ENCODE measurements at places on chromosomes 3 and 15.

DNA sequence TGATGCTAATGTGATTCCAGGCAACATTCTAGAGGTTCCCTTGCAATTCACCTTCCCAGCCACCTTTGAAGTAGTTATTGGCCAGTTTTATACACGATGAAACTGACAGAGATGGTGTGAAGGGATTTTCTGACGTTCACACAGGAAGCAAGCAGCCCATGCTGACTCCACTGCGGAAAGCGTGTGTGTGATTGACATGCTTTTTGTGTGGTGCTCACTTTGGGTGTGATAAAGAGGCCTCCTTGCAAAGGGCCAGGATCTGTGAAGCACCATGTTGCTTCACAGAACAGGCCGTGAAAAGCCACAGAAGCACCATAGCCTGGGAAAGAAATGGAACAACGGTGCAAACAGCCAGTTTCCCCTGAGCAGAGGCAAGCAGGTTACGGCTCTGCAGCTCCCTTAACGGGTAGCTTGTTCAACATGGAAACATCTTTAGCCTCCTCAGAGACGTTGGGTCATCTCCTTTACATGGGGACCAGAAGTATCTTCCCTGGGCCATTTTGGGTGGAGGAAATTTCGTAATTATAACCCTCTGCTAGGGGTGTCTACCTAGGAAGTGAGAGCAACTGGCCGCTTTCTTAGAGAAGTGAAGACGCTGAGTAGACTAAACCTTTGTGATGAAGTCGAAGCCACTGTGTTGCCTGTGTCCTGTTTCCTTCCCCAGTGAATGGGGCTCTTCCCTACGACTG lies 108.5 kb downstream of the APBA2 start:
- DNase-seq = no peak
- peaks cover 18% of the 10 kb centered on the region for H3K4me1 ChIP-seq
- no peaks in the 10 kb centered on the region for H3K27me3 ChIP-seq
- H3K4me3 ChIP-seq = no peak overlapping the region

DNA sequence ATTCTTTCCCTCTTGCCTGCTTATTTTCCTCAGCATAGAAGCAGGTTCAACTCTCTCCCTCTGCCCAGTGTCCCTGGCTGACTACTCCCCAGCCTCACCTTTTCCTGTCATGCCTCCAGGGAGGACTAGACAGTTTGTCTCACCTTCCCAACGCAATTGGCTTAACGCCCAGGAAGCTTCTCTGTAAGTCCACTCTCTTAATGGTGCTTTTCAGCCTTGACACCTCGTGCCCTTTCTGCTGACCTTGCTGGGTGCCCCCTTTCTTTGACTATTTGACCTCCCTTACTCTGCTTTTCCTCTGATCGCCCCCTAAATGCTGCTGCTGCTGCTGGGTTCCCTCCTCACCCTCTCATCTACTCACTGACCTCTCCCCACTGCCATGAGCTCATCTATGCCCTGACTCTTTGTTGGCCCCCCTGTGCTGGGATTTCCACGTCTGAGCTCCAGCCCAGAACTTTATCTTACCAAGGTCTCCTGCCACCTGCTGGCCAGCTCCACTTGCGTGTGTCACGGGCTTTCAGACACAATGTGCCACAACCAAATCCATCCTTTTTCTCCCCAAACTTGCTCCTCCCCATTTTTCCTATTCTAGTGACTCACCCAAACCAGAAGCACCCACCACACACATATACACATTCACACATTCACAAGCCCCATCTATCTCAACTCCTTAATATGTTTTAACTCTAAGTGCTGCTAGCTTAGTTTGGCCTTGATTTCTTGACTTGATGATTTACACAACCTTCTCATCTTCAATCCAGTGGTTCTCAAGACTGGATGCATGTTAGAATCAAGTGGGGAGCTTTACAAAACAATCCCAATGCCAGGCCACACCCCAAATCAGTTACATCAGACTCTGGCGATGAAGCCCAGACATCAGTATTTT lies 16.6 kb downstream of the EPB42 start:
- no peak overlapping the region for H3K4me3 ChIP-seq
- H3K4me1 ChIP-seq = peaks cover 2% of the 10 kb centered on the region
- H3K27me3 ChIP-seq = peaks cover 27% of the 10 kb centered on the region
- peaks cover 1% of the 10 kb centered on the region for H3K36me3 ChIP-seq

- H3K27me3 ChIP-seq = peaks cover 22% of the 10 kb centered on the region
- H3K27ac ChIP-seq = no peak overlapping the region
- no peak overlapping the region for H3K4me3 ChIP-seq
- H3K36me3 ChIP-seq = peaks cover 6% of the 10 kb centered on the region
- no peak for DNase-seq
- peaks cover 2% of the 10 kb centered on the region for H3K4me1 ChIP-seq
Measured at GRCh38 chr3:49906073-49906743, 2.5 kb upstream of the MST1R start.

GRCh38 chr3:46276497-46277099 lies 34.3 kb downstream of the CCR3 start:
- no peak overlapping the region for H3K4me3 ChIP-seq
- peaks cover 8% of the 10 kb centered on the region for H3K27me3 ChIP-seq
- H3K36me3 ChIP-seq = no peaks in the 10 kb centered on the region

- DNase-seq = no peak
- H3K36me3 ChIP-seq = no peaks in the 10 kb centered on the region
- no peak overlapping the region for H3K4me3 ChIP-seq
Measured at GRCh38 chr3:3633761-3634160, 165.5 kb upstream of the LRRN1 start.

DNA sequence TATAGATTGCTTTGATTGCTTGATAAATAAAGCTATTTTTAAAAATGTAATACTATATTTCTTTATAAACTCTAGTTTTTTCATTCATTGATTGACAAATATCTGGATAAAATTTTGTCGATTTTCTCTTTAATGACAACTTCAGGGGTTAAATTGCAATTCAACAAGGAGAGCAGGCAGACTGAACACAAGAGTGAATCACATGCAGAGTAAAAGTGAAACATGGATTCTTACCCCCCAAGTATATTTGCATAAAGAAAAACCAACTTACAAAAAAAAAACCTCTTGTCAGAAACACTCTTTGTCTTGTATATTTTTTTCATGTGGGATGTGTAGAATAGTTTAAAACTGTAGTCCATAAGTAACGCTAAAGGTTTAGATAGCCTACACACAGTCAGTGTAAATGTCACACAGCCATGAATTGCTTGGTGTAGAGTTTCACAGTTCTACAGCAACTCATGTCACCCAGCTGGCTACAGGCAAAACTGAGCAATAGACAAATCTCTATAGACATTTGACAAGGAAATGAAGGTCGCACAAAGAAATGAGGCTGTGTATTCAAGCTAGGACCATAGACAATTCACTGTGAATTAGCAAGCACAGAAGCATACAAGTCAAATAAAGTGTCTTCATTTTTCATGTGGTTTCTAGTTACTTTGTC lies 141.6 kb downstream of the THRB start:
- H3K27ac ChIP-seq = no peak overlapping the region
- H3K36me3 ChIP-seq = peaks cover 3% of the 10 kb centered on the region
- H3K4me1 ChIP-seq = peaks cover 22% of the 10 kb centered on the region
- no peak for DNase-seq

- H3K4me3 ChIP-seq = no peak overlapping the region
- no peak overlapping the region for H3K27ac ChIP-seq
- peaks cover 2% of the 10 kb centered on the region for H3K36me3 ChIP-seq
- peaks cover 13% of the 10 kb centered on the region for H3K4me1 ChIP-seq
Measured at GRCh38 chr3:149120051-149120972, 9.1 kb upstream of the HPS3 start.

- no peak overlapping the region for H3K27ac ChIP-seq
- no peak for DNase-seq
- H3K4me3 ChIP-seq = no peak overlapping the region
Measured at GRCh38 chr3:100605358-100605757, 4.0 kb upstream of the ADGRG7 start.

GRCh38 chr15:82980981-82981380 lies 5.0 kb upstream of the RAMAC start:
- no peak overlapping the region for H3K27ac ChIP-seq
- DNase-seq = no peak
- H3K27me3 ChIP-seq = no peaks in the 10 kb centered on the region
- no peak overlapping the region for H3K4me3 ChIP-seq

GRCh38 chr3:78791753-78792152 lies 976.0 kb downstream of the ROBO1 start:
- no peaks in the 10 kb centered on the region for H3K36me3 ChIP-seq
- H3K4me3 ChIP-seq = no peak overlapping the region
- no peaks in the 10 kb centered on the region for H3K27me3 ChIP-seq

DNA sequence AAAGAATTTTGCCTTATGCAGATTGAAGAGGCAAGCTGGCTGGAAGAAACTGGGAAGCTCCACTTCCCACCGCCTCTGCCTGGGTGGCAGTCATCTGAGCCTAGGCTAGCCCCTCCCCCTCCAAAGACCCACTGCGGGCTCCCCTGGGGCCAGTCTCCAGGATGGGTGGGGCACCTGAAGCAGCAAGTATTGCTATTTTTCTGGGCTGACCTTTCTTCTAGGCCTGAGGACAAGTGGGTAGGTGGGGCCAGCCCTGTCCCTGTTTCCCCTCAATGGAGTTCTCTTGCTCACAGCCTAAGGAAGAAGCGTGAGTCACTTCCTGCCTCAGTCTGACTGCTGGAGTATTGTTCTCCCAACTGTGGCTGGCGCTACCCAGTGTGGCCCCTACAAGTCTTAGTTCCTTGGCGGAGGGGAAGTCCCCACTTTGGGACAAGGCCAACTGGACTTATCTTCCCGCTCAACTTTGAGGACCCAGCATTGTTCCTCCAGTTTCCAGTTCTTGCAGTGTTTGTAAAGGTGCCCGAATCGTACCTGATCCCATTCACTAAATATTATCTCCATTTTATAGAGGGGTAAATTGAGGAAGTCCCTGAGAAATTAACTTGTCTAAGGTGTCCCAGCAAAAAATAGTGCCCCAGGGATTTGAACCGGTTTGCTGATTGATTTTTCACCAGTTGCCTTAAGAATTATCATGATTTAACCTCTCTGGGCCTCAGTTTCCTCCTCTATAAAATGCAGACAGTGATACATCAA lies 1.4 kb downstream of the FURIN start:
- peaks cover 7% of the 10 kb centered on the region for H3K27me3 ChIP-seq
- H3K36me3 ChIP-seq = no peaks in the 10 kb centered on the region
- peak overlapping the region; percentile 83 for H3K4me3 ChIP-seq
- no peak for DNase-seq
- H3K27ac ChIP-seq = peak overlapping the region; percentile 88

GRCh38 chr3:194092881-194093301 lies 43.1 kb upstream of the HES1 start:
- H3K27me3 ChIP-seq = no peaks in the 10 kb centered on the region
- H3K4me1 ChIP-seq = peaks cover 29% of the 10 kb centered on the region
- H3K36me3 ChIP-seq = no peaks in the 10 kb centered on the region
- no peak for DNase-seq
- peak overlapping the region; percentile 86 for H3K27ac ChIP-seq

DNA sequence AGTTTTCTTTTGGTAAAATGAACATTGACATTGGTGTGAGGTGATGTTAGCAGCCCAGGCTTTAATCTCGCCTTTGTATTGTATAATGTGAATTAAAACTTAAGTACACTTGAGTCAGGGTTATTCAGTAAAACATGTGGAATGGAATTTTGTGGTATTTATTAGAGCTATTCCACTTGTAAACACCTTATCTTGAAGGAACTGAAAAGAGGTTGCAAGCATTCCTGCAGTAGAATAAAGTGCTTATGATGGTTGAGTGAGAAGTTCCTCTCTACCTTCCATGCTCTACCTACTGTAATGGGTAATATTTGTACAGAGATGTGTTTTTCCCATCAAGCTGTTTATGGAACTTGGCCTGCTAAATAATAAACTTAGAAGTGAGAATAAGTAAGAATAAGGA lies 36.1 kb downstream of the HMG20A start:
- H3K27me3 ChIP-seq = no peaks in the 10 kb centered on the region
- H3K4me3 ChIP-seq = no peak overlapping the region
- H3K36me3 ChIP-seq = peaks cover 14% of the 10 kb centered on the region
- H3K27ac ChIP-seq = no peak overlapping the region
- H3K4me1 ChIP-seq = peaks cover 11% of the 10 kb centered on the region

DNA sequence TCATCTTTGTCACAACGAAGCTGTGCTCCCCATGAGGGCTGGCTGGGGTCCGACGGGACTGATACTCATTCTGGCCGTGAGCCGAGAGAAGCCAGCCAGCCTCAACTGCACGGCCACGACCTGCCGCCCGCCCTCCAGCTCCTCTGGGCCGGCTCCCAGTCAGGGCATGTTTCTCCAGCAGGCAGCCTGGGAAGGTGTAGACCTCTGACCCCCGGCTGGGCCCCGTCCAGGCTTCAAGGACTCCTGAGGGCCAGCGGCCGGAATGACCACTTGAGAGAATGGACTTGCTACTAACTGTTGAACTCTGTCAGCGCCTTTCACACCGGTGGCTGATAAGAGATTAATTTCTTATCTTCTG lies 18.1 kb upstream of the MUC4 start:
- DNase-seq = no peak
- H3K27ac ChIP-seq = no peak overlapping the region
- H3K27me3 ChIP-seq = peaks cover 18% of the 10 kb centered on the region

DNA sequence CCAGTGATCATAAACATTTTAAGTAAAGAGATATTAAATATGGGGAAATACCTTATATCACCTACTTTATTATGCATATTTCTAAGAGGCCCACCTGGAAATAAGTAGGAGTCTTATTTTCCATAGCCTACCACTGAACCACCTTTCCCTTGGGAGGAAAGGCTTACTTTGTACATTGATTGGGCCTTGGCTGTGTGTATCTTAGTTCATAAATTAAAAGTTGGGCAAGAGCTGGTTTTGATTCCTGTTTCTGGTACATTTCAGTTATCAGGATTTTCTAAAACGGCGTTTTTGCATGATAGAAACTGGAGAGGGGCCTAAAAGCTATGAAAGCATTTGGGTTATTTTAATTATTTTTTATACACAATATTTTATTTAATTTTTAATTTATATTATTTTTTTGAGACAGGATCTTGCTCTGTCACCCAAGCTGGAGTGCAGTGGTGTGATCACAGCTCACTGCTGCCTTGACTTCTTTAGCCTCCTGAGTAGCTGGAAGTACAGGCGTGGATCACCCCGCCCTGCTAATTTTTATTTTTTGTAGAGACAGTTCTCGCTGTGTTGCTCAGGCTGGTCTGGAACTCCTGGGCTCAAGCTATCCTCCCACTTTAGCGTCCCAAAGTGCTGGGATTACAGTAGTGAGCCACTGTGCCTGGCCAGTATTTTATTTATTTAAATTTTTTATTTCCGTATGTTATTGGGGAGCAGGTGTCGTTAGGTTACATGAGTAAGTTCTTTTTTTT lies 2.6 kb downstream of the GMPS start:
- DNase-seq = no peak
- H3K27ac ChIP-seq = peak overlapping the region; percentile 87
- H3K4me1 ChIP-seq = peaks cover 24% of the 10 kb centered on the region

DNA sequence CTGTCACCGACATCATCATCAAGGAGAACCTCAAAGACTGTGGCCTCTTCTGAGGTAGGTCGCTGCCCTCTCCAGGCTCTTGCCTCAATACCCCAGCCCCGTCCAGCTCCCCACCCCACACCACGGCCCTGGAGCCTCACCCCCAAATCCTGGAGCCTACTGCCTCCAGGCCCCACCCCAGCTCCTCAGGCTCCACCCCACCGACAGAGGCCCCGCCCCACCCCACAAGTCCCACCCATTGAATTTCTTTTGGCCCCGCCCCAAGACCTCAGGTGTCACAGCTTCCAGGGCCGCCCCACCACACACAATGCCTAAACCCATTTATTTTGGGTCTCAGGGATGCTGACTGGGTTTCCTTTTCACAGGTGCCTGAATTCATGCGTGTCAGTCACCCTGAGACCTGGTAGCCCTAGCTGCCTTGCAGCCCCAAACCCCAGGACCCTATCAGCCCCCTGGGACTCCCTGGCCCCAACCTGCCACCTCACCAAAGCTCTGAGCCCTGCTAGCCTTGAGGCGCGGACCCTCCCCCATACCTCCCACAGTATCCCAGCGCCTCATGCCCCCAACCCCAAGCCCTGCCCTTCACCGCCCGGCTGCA lies 3.6 kb downstream of the GNAT1 start:
- peaks cover 20% of the 10 kb centered on the region for H3K27me3 ChIP-seq
- no peak for DNase-seq
- no peak overlapping the region for H3K4me3 ChIP-seq
- peaks cover 3% of the 10 kb centered on the region for H3K4me1 ChIP-seq

All from progenitor cell of endocrine pancreas (in vitro differentiated cells).